ENCODE measurements at places on chromosomes 1 and 21.

DNA sequence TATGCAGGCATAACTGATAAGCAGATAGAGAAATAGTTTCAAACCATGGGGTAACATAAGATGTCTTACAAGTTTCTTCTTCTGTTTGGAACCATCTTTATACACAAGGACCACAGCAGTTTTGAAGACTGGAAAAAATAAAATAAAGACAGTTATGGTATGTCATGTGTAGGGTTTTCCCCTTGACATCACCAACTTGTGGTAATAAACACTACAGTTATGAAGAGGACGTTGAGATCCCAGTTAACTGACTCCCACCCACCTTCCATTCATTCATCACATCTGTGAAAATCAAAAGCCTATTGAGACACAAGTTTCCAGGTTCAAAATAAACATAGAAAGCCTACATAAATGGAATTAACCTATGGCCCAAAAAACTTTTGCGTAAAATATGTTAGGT, 92.5 kb upstream of the KRTAP19-8 start:
- DNase-seq: peak; percentile 31

DNA sequence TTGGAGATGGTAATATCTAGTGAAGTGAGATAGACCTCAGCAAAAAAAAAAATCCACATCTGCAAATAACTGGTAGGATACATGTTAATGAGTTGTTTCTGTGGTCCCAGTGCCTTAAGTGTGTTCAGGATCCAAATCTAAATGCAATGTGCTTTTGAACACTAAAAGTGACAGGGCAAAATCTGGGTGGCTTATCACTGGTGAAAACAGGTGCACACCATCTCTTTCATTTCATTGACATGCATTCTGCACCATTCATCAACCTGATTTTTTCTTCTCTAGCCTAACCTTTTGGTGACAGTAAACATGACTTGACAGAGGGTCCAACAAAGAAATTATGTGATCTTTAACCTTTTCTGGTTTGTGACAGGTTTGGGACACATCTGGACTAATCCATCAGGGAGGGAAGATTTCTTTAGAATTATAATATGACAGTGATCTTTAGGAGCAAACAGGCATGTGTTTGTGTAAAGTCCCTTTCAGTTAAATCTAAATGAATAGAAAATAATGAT, 201.6 kb upstream of the NEGR1 start:
- DNase-seq: no peak

GRCh38 chr21:37532868-37533780, 166.6 kb downstream of the DYRK1A start:
- no peak for DNase-seq

DNA sequence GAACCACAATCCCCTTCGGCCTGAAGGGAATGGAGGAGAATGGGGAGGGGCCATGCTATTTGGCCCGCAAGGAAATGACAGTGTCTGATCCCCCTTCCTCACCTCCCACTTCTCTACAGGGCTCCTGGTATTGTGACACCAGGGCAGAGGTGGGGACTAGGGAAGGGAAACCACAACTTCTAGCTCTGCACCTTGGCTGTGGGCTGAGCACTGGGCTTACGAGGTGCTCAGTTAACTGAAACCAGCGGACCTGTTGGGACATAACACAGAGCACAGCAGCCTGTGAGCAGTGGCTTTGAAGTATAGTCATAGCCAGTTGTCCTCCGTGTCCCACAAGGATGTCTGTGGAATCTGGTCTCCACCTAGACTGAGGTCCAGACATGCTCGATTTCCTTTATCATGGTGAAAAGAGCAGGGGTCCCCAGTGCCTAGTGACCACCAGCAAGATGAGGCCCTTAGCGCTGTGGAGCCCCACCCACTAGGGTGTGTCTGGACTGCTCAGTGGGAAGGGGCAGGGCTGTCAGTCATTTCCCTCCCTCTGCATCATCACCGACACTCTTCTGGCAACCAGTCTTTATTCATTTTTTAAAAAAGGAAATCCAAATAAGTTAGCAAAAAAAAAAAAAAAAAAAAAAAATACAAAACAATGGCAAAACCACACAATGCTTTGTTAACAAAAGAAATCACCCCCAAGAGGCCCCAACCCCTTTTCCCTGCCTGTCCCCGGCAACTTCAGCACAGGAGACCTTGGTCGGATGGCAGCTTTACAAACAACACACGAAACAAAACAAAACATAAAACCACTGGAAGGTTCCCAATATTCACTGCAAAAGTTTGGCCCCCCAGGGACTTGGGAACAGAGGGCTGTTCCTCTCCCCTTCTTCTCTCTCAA, 3.0 kb downstream of the MYOG start:
- DNase-seq: no peak

DNA sequence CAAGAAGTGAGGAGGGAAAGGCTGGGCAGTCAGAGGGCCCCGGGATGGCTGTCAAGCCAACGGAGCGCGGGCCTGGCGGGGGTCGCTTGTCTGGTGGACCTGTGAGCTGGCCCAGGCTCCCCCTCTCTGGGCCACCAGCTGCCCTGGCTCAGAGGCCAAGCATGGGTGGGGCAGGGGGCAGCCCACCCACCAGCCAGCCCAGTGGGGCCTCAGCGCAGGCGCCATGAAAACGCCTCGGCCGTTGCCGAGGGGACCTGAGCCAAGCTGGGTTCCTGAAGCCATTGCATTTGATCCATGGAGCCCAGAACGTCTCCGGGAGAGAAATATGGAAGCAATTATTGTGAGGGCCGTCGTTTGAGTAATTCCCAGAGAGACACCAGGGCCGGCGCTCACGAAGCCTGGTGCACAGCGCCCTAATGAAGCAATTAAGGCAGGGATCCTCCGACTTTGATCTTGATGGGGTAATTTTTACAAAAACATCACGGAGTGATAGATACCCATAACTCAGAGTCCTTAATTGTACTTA, 90.5 kb upstream of the TTC34 start:
- no peak for DNase-seq

Measured in inflammatory macrophage treated with lipopolysaccharide for 1 hour (primary cell).